GM12865 (cell line): ENCODE measurements at places on chromosomes 2 and 18.
A peak's percentile ranks its signal among the peaks of the same experiment; 100 is the strongest.

DNA sequence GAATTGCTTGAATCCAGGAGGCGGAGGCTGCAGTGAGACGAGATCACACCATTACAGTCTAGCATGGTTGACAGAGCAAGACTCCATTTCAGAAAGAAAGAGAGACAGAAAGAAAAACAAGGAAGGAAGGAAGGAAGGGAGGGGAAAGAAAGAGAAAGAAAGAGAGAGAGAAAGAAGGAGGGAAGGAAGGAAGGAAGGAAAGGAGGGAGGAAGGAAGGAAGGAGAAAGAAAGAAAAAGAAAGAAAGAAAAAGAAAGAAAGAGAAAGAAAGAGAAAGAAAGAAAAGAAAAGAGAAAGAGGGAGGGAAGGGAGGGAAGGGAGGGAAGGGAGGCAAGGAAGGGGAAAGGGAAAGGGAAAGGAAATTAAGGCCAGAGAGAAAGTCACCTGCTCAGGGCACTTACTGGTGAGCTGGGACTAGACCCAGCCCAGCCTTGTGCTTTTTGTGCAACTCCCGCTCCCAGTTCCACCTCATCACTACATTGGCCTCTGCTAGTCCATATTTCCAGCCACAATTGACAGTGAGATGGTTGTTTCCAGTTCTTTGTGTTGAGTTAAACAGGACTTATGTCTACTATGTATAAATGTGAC, 35.7 kb downstream of the MOGAT1 start:
- DNase-seq = no peak

GRCh38 chr2:38907242-38907641, 17.6 kb downstream of the ARHGEF33 start:
- no peak for DNase-seq

DNA sequence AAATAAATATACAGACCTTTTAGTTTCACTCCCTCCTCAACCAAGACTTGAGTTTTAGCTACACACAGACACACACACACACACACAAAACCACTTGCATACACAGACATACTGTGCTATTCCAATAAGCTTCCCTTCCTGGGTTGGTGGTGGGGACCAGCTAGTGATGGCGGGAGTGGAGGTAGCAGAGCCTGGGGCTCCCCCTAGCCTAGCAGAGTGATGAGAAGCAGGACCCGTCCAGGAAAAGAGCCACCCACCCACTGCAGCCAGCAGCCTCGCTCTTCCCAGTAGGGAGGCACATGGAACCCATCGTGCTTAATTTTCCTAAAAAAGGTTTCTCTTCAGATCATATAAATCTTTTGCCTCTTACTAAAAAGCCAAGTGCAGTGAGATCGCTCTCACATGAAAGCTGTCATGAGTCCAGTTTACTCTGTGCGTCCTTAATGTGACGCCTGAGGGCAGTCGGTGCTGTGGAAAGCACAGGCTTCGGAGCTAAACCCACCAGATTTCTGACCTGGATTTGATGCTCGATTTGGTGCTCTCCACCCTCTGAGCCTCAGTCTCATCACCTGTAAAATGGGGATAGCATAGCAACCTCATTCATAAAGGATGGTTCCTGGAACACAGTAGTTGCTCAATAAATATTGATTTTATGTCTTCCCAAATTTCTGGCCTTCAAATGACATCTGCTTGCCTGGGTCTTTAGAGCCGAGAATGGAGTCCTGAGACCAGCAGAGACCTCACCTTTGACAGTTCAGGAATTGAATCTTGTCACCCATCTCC, 60.1 kb upstream of the YWHAQ start:
- DNase-seq = peak; percentile 18

DNA sequence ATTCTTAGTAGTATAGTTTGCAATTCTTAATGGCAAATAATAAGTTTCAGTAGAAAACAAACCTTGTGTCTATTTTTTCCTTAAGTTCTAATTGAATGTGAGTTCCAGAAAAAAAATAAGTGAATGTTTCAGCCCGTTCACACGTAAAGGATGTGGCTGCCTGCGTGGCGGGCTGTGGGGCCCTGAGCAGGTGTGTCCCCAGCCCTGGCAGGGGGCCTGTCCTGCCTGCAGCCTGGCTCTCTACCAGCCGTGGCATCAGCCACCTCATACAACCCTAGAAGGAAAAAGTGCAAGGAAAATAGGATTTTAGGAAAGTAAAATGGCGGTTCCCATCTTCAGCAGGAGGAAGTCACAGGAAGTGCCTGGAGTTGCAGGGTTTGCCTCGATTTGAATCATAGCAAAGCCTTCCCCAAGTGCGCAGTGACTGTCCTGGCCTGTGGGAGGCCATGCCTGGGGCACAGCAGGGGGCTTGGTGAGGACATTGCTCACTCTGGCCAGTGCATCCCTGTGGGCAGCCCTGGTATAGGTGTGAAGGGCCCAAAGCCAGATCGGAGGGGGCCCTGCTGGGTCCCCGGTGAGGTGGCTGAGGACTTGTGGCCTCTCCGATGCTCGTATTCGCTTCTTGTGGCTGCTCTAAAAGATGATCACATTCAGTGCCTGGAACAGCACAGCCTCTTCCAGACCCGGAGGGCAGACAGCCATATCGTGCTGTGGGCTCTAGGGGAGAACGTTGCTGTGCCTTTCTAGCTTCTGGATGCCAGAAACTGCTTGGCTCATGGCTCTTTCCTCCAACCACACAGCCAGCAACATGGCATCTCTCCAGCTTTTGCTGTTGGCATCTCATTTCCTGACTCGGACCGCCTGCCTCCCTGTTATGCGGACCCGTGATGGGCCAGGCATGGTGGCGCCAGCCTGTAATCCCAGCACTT, 12.6 kb downstream of the DTYMK start:
- DNase-seq = no peak

DNA sequence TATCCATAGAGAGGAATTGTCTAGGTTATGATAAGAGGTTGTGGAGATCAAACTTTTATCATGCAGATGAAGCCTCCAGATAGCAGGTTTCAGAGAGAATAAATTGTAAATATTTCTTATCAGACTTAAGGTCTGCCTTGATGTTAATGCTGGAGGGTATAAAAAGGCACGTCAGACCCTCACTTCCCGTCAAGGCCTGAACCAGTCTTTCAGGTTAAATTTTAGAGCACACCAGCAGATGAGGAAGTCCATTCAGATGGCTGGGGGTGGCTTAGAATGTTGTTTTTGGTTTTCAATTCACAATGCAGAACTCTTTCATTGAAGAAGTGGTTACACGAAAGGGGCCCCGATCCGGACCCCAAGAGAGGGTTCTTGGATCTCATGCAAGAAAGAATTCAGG, 144.4 kb upstream of the FBXO11 start:
- DNase-seq = no peak

GRCh38 chr18:49788327-49788898, 24.9 kb downstream of the ACAA2 start:
- peak; percentile 20 for DNase-seq

- DNase-seq = no peak
These were observed 376.7 kb downstream of the TDRD15 start for GRCh38 chr2:21500401-21500945.

DNA sequence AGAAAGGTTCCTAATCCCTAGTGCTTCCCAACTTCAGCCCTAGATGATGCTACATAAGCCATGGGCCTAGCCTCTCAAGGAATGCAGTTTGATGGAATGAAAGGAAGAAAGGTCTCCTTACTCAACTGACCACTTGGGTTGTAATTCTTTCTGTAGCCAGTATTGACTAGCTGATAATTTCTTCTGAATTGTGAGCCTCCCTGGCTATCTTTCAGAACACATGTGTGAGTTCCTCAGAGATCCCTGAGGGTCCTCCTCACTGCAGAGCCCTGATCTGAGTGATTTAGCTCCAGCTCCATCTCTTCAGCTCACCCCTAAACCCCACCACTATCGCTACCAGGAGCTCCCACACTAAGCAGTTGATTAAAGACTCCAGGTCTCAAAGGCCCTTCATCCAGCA, 31.5 kb downstream of the CFAP210 start:
- no peak for DNase-seq

DNA sequence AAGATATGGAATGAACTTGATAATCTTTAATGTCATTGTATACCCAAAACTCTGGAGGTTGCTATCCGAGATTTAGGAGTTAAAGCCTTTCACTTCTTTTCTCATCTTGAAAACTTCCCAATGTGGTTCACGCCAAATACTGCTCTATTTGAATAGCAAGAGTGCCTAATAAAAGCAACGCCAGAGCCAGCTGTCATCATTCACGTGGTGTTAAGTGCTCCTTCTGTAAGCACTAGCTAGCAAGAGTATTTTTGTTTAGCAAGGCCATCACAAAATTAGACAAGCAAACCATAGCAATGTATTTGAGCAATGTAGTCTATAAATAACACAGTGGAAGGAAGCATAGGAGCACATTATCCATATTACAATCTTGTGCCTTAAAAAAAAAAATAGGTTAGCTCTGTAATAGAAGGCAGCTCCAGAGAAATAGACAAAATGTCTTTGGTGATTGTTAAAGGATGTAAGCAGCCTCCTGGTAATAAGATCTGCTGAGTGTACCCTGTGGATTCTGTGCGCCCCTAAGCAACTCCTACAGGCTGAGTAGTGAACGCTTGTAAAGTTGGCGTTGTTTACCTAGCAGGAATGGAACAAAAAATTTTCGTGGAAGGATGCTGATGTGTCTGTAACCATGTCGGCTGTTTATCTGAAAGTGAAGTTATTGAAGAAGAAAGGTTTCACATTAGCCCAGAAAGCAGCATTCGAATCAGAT, 518.0 kb downstream of the CNTNAP5 start:
- DNase-seq = no peak

DNA sequence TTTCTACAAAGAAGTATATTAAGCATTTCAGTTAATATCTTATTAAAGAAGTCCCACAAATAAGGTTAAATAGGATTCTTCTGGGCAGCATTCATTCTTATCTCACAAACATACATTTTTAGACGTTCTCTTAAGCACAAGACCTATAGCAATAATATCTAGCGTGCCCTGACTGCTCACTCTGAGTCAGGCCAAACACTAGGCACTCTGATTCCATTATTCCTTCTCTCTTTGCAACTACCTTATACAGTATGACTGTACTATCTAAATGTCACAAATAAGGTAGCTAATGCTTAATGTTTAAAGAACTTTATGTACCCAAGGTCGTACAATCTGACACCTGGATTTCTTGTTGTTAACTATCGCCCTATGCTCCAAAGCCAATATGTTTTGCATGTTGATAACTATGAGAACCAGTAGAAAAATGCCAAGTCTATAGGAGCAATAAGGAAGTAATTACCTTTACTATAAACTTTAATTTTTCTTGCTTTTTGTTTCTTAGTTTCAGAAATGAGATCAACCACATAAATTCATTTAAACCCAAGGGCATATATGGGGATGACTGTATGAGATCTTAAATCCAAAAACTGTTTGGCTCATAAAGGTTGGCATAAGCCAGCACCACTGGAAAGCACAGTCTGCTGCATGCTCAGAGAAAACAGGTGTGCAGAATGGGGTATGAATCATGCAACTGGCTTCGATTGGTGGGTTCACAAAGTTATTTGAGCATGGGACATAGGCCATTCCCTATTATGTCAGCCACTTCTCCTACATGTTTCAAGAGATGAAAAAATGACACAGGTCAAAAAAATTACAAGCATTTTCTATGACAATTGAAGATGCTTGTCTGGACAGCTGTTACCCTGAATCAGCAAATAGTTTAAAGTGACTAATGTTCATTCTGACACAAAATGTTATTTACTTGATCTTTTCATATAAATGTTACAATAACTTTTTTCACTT, 352.0 kb downstream of the IRS1 start:
- no peak for DNase-seq

- no peak for DNase-seq
These were observed 15.0 kb downstream of the NAB1 start for GRCh38 chr2:190663839-190664238.

DNA sequence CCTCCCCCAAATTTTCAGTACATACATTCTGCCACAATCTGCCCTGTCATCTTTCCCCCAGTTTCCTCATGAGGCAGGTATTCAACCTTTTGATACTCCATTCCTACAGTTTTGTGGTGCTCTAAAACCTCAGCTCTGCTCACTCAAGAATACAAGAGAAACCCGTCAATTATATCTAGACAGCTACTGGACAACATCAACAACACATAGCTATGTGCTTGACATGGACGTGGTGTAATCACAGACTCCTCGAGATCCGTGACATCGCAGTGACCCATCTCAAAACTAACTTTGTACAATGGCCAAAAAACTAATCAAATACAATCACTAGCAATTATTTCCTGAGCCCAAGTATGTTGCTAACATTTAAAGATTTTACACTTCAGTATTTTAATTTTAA, 23.6 kb downstream of the WDSUB1 start:
- no peak for DNase-seq

- no peak for DNase-seq
These were observed 99.7 kb downstream of the ICA1L start for GRCh38 chr2:202771741-202772460.

DNA sequence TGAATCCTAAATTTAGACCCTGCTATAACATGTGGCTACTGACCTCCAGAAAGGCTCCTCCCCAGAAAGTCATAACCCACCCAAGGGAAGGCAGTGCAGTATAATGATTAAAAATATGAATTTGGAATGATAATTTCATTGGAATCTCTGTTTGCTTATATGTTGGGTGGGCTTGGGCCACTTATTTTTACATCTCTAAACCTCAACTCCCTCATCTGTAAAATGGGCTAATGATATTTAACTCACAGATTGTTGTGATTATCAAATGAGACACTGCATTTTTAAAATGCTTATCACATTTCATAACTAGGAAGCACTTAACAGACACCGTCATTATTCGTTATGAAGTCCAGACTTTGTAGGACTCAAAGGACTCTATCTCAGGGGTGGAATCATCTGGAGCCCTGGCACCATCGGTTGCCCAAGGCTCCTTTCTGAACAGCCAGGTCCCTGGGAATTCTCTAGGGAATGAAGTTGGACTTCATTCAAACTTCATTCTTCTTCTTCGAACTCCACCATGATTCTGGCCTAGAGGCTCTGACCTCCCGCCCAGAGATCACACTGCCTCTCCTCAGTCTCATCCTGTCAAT, 33.1 kb upstream of the RMDN2 start:
- DNase-seq = no peak
